ENCODE measurements at places on chromosomes 11 and 22. TPM values are rescaled to one million over a fixed set of nuclear protein-coding genes. Genes with fewer than 3 reads are reported as not detected.

DNA sequence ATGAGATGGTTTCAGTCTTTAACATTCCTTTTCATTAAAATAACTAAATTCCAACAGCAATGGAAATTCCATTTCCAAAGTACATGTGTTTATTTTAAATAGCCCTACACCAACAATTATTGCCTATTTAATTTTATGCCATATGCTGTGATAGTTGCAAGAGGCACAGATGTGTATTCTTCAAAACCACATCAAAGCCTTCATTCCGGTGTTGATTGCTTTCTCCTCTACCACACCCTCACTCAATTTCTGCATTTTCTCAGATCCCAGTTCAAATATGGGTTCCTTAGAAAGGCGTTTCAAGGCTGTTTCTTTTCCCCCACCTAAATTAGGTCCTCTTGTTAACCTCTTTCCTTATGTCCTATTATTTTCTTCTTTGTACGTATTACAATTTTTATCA lies 6.0 kb upstream of the HSD17B12 start:
- H3K4me3 ChIP-seq = no peak overlapping the region
- no peak for DNase-seq
- no peaks in the 10 kb centered on the region for H3K4me1 ChIP-seq
- H3K36me3 ChIP-seq = no peaks in the 10 kb centered on the region

The PKDREJ gene
- total RNA-seq = not detected

The TEX54 gene
- not detected for total RNA-seq

DNA sequence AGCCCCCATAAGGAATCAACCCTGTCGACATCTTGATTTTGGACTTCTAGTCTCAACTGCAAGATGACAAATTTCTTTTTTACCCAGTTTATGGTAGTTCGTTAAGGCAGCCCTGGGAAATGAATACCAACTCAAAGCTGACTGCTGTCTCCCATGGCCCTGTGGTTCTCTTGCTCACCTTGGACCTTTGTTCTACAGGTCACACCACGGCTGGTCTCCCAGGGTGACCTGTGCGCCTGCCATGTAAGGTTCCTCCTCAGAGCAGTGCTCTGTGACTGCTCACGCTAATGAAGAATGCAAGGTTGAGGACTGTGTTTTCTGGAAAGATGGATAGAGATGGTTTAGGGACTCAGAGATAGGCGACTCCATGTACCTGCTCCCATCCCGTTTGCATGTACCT lies 68.2 kb downstream of the ZNRF3 start:
- no peak overlapping the region for H3K4me3 ChIP-seq
- H3K36me3 ChIP-seq = peaks cover 12% of the 10 kb centered on the region
- no peaks in the 10 kb centered on the region for H3K27me3 ChIP-seq
- no peak overlapping the region for H3K27ac ChIP-seq
- no peak for DNase-seq

DNA sequence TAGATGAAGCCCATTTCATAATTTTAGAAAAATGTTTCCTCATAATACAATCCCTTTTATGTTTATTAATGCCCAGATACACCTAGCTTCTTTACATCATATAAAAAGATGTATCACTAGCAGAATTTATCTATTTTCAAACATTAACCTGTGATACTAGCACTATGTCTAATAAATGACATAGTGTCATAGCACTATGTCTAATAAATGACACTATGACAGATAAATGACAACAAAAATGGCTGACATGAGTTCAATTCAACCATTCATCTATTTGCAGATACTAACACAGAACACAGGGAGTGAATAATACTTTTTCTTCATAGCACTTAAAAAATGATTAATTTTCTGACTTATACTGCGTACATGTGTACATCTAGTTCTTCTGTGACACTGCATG lies 19.4 kb upstream of the KDM4E start:
- H3K27me3 ChIP-seq = no peaks in the 10 kb centered on the region
- no peak for DNase-seq
- peaks cover 2% of the 10 kb centered on the region for H3K36me3 ChIP-seq
- no peaks in the 10 kb centered on the region for H3K4me1 ChIP-seq

The CNTN5 gene
- total RNA-seq = not detected

GRCh38 chr22:45692549-45692948 lies 20.9 kb downstream of the ATXN10 start:
- H3K27ac ChIP-seq = no peak overlapping the region
- DNase-seq = no peak
- H3K4me1 ChIP-seq = peaks cover 6% of the 10 kb centered on the region
- H3K4me3 ChIP-seq = no peak overlapping the region
- H3K27me3 ChIP-seq = no peaks in the 10 kb centered on the region

The NCF4 gene
- not detected for total RNA-seq

The SLC25A18 gene
- 0.34 TPM for total RNA-seq

- no peaks in the 10 kb centered on the region for H3K27me3 ChIP-seq
- DNase-seq = no peak
- no peak overlapping the region for H3K4me3 ChIP-seq
- peaks cover 28% of the 10 kb centered on the region for H3K4me1 ChIP-seq
- no peaks in the 10 kb centered on the region for H3K36me3 ChIP-seq
Measured at GRCh38 chr11:80595011-80595410, 1154.2 kb upstream of the TENM4 start.

The SLC22A8 gene
- not detected for total RNA-seq

DNA sequence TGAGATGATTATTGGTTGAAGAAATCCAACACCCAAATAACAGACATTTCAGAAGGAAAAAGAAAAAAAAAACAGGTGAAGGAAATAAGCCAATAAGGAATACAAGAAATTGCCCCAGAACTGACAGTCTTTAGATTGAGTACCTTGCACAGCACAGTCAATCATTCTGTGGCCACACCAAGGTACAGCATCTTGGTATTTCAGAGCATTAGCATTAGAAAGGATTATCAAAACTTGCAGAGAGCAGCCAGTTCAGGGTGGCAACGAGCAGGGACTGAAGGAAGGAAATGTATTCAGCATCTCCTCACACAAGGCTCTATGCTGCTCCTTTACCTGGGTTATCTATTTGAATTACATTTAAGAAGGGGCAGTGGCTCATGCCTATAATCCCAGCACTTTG lies 2.1 kb downstream of the ADA2 start:
- no peak for DNase-seq
- no peak overlapping the region for H3K27ac ChIP-seq
- H3K4me1 ChIP-seq = peaks cover 4% of the 10 kb centered on the region
- no peaks in the 10 kb centered on the region for H3K27me3 ChIP-seq

DNA sequence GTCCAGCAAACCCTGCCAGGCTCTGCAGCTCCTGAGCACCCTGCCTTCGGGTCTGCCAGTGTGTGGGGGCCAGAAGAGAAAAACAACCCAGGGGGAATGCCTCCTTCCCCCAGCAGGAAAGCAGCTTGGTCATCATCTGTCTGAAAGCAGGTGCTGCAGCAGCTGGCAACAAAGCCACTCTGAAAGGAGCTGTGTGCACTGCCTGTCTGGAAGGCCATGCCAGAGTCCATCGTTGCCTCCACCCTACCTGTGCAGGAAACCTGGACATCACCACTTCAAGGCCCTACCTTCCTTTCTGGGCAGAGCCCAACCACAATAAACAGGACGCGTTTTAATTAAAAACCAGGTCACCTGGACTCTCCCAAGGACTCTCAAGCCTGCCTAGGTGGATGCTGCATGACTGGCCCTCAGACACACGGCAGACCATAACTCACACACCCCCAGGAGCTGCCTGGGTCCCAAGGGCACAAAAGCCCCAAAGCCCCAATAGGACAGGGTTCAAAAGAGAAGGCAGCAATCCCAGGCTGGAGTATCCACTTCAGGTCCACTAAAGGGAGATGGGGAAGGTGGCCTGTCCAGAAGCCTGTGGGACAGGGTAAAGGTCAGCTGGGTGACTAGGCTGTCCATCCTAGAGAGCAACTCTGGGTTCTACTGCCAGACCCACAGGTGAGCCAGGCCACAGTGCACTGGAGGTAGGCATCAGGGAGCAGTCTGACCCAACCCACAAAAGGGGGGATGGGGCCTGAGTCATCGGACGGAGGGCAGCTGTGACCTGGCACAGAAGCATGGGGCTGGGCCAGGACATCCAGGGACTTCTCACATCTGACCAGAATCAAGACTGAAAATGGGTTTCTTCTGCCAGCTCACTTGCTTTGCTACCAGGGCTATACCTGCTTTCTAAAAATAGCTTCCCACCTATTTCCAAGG lies 6.1 kb downstream of the GNB1L start:
- no peak for DNase-seq
- peaks cover 4% of the 10 kb centered on the region for H3K36me3 ChIP-seq
- H3K27me3 ChIP-seq = no peaks in the 10 kb centered on the region
- H3K27ac ChIP-seq = no peak overlapping the region
- peaks cover 16% of the 10 kb centered on the region for H3K4me1 ChIP-seq
- peak overlapping the region; percentile 23 for H3K4me3 ChIP-seq

DNA sequence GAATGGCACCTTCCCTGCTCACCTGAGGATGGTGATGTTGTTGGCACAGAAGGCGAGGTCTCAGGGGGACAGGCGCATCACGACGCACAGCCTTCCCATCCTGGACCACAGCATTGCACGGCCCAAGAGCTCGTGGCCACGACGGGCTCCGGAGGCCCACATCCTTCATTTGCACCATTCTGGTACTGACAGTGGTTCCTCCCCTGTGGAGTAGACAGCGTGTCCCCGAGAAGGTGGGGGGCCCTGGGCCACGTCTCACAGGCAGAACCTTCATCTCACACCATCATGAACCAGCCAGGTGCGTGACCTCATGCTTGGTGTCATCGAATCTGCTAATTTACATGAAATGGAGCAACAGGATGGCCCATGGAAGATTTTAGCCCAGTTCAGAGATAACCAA lies 180.0 kb downstream of the CTTN start:
- no peak overlapping the region for H3K27ac ChIP-seq
- no peak for DNase-seq
- H3K36me3 ChIP-seq = no peaks in the 10 kb centered on the region
- peaks cover 8% of the 10 kb centered on the region for H3K4me1 ChIP-seq
- no peak overlapping the region for H3K4me3 ChIP-seq
- no peaks in the 10 kb centered on the region for H3K27me3 ChIP-seq
